Femur (tissue), 1 donor: ENCODE measurements at places on chromosomes 3 and 15.

DNA sequence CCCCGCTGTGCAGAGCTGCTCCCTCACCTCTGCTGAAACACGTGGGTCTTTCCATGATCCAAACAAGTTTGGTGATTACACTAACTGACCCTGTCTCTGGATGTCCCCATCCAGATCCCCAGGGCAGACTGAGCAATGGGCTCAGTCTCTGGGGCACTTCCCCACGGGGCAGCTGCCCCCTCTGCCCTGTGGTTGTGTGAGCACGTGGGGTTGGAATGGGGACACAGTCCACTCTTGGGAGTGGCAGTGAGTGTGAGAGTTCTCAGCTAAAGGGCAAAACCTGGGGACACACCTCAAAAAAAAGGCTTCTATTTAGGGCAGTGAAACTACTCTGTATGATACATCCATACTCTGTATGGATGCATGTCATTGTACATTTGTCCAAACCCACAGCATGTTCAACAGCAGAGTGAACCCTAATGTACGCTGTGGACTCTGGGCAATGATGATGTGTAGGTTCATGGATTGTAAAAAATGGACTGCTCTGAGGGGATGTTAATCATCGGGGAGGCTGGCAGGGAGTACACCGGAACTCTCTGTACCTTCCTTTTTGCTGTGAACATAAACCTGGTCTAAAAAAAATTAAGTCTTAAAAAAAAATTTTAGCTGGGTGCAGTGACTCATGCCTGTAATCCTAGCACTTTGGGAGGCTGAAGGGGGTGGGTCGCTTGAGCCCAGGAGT is 49.9 kb upstream of the BLM start:
- DNase-seq = no peak

- no peak for DNase-seq
Observed at GRCh38 chr3:195565716-195566115, 18.0 kb downstream of the APOD start.

DNA sequence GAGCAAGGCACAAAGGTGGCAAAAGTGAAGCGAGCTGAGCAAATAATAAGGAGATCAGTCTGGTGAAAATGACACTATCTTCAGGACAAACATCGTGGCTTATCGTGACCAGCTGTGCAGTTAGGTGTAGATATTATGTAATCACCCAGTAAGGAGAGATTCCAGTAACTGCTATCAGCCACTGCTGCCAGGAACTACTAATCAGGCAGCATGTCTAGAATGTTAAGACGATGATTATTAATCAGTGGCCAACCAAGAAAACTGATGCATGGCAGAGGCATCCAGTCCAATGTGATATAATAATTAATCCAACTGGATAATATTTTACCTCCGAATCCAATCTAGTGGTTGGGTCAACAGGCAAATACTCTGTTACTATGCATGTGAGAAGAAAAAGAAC is 252.7 kb upstream of the ZPLD1 start:
- no peak for DNase-seq

DNA sequence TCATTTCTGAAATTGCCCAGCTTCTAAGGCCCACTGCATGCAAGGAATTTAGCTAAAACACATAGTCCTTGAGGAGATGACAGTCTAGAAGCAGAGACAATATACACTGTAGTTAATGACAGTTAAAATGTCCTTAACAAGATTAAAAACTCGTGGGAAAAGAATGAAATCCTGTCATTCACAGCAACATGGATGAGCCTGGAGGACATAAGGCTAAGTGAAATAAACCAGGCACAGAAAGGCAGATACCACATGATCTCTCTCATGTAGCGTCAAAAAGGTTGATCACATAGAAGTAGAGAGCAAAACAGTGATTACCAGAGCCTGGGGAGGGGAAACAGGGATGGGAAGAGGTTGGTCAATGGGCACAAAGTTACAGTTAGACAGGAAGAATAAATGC is 36.3 kb upstream of the GOLGA8J start:
- DNase-seq = no peak

- DNase-seq = no peak
Observed at GRCh38 chr15:99443056-99443756, 122.6 kb upstream of the MEF2A start.

DNA sequence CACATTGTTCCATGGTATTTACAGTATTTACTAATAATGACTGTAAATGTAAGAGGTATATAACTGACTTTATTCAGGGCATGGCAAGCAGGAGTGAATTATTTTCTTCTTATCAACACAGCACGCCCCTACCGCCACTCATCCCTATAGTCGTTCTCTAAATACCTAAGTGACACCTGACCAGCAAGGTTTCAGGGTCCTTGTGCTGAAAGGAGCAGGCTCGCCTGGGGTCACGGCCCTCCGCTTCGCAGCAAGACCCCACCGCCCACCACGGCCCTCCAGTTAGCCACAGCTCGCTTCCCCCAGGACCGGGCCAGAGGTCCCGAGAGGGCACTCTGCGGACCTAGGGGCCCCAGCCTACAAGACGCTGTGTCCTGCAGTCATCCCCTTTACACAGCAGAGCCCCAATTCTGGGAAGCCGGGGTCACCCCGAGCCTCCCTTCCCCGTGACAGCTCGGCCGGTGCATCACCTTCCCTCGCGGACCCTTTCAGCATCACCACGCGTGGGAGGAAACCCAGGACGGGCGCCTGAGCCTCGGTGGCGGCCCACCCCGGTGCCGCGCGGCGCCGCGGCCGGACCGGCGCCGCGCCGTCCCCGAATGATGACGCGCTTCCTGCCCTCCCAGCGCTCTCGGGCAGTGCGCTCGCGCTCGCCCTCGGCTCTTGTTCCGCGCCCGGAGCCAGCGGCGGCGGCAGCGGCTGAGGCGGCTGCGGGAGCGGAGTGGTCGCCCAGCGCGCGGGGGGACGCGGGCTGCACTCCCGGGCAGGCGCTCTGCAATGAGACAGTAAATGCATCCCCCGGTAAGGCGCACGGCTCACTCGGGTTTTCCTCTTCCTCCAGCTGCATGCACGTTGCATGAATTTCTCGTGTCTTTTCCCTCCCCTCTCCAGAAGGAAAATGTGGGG is 225.1 kb upstream of the C2CD4B start:
- peak; percentile 85 for DNase-seq

GRCh38 chr3:67529915-67530314 is 124.5 kb downstream of the SUCLG2 start:
- DNase-seq = no peak

- DNase-seq = no peak
Observed at GRCh38 chr3:7144697-7145308, 283.9 kb downstream of the GRM7 start.

DNA sequence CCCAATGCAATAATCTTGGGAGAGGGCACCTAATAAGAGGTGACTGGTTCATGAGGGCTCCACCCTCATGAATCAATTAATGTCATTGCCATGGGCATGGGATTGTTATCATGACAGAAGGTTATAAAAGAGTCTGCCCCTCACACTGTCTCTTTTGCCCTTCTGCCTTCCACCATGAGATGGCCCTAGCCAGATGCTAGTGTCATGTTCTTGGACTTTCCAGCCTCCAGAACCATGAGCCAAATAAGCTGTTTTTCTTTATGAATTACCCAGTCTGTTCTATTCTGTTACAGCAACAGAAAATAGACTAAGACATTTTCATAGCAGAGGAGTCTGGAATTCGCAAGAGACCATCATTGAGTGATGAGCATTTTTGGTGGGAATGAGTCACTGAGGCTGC is 16.0 kb upstream of the RAD18 start:
- DNase-seq = no peak

DNA sequence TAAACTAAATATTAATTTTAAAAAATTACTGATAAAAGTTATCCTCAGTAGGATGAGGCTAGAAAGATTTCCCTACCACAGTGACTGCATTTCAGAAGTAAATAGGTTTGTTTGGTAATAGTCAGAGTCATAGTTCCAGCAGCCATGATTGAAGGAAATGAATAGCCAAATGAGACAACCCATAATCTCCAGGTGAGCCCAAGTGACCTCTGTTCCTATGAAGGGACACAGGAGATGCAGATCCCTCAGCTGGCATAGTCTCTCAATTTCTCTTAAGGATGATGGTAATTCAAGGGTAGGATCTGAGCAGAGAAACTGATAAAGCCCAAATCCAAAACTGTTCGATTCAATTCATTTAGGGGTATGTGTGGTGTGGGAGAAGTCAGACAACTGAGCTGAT is 461.8 kb downstream of the RAP2B start:
- no peak for DNase-seq

DNA sequence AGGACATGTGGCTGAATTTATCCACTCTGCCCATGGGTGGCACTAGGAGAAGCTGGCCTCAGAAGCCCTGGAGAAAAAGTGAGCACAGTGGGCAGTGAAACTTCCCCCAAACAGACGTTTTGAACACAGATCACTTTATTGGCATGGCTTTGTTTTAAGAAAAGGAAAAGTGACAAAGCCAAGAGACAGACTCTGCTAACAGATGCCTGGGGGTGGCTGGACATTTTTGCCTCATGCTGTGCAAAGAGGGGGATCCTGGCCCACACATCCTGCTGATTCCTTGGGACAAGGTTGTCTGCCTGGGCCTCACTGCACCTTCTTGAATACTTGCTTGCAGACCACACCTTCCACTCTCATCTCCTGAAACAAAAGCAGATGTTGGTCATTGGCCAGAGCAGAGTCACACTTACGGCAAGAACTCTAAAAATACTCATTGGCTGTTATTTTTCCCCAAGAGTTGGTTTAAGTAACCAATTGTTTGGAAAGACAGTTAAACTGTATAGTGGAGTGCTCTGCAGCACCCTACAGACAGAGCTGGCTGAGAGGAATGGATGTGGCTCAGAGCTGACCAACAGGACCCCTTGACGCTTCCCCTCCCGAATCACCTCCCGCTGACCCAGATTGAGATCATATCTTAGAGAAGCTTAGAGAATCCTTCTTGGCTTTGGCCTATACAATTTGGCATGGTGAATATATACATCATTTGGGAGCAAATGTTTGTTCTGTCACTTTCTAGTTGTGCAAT is 22.0 kb downstream of the RBP1 start:
- peak; percentile 52 for DNase-seq

GRCh38 chr3:172675441-172676193 is 35.2 kb downstream of the NCEH1 start:
- no peak for DNase-seq

- no peak for DNase-seq
Observed at GRCh38 chr15:48318131-48318530, 13.1 kb upstream of the DUT start.

- DNase-seq = no peak
Observed at GRCh38 chr3:102885289-102885688, 450.5 kb downstream of the ZPLD1 start.

- DNase-seq = peak; percentile 91
Observed at GRCh38 chr3:35664460-35664919, 25.2 kb downstream of the ARPP21 start.

DNA sequence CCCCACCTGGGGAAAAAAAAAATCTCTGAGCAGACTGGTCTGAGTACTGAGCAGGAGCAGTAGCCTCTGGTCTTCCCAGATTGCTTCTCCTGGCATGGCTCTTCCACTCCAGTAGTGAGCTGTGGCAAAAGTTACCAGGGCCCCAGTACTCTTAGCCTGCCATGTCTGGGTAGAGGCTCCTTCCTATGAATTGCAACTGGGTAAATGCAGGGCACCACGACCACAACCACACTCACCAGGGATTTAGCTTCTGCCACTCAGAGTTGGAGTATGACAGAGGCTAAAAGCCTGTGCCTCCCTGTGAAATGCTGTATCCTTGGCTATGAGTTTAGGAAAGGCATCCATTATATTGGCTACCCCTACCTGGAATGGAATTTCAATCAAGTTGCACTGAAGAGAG is 67.9 kb upstream of the CCDC54 start:
- DNase-seq = no peak

GRCh38 chr3:42375121-42375800 is 35.1 kb downstream of the LYZL4 start:
- DNase-seq = no peak

DNA sequence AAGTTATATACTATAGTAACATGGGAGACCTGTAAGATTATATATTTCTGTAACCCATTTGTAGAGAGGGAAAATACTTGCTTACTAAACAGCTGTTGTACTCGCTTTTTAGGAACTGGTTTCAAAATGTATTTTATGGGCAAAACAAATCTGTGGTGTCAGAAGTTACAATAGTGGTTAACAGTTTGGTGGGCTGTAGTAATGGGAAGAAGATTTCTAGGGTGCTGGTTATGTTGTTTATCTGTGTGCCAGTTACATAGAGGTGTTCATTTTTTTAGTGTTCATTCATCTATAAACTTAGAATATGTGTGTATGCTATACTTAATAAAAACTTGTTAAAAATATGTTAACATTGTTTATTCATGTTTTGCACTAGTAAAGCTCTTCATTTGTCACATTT is 42.1 kb downstream of the RNF111 start:
- DNase-seq = no peak

- no peak for DNase-seq
Observed at GRCh38 chr3:73885862-73886261, 261.1 kb upstream of the PDZRN3 start.

- no peak for DNase-seq
Observed at GRCh38 chr15:62946940-62947339, 95.6 kb upstream of the TPM1 start.

- DNase-seq = no peak
Observed at GRCh38 chr3:156260331-156260730, 140.0 kb downstream of the KCNAB1 start.

- DNase-seq = no peak
Observed at GRCh38 chr15:25394898-25395297, 43.9 kb downstream of the UBE3A start.

DNA sequence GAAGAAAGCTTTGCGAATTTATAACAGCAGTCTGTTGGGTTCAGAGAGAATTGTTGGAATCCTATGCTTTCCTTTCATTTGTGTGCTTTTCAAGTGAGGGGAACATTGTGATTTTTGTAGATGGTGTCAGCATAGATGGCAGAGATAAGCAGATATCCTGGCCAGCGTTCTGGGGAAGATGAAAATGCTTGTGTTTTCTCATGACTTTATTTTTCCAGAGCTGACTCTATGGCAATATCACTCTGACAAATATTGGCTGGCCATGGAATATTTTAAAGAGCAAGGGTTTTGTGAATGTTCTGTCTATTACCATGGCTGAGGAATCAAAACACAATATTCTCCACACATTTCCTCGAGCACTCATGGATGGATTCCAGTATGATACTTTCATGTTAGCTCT is 108.8 kb downstream of the MITF start:
- DNase-seq = no peak

GRCh38 chr15:94168250-94168649 is 63.1 kb upstream of the MCTP2 start:
- no peak for DNase-seq

DNA sequence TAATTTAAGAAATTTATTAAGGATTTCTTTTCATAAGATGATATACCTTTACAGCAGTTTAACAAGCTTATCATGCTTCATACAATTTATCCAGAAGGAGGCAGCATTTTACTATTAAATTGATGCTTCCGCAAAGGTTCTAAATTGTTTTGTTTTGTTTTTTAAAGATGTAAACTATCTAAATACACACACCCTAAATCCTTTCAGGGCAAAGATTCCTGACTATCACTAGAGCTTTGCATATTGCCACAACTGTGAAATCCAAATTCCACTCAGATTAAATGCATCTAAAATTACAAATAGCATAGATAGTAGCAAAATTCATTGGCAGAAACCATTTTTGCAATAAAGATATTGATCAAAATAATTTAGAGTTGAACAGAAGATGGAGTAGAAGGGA is 44.5 kb upstream of the CCNL1 start:
- DNase-seq = no peak
